ENCODE measurements at places on chromosomes 2 and 18. TPM values are rescaled to one million over a fixed set of nuclear protein-coding genes. Genes with fewer than 3 reads are reported as not detected.
A peak's percentile ranks its signal among the peaks of the same experiment; 100 is the strongest.

The SMIM21 gene
- total RNA-seq, result not detected

The TUBA3E gene
- total RNA-seq, result not detected

The LBX2 gene
- 1.9 TPM for total RNA-seq

DNA sequence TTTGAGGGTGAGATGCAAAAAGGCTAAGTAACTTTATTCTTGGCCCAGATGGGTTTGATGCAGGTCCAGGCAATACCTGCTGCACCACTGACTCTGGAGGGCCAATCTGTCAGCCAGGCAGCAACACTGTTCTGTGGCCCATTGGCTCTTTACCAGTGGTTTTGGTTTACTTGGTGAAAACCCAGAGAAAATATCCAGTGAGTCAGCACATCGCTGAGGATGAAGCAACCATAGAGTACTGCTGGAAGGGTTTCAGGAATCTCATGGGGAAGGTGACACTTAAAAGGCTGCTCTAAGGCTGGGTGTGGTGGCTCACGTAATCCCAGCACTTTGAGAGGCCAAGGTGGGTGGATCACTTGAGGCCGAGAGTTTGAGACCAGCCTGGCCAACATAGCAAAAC is 192.5 kb upstream of the FAM98A start:
- DNase-seq, result no peak

DNA sequence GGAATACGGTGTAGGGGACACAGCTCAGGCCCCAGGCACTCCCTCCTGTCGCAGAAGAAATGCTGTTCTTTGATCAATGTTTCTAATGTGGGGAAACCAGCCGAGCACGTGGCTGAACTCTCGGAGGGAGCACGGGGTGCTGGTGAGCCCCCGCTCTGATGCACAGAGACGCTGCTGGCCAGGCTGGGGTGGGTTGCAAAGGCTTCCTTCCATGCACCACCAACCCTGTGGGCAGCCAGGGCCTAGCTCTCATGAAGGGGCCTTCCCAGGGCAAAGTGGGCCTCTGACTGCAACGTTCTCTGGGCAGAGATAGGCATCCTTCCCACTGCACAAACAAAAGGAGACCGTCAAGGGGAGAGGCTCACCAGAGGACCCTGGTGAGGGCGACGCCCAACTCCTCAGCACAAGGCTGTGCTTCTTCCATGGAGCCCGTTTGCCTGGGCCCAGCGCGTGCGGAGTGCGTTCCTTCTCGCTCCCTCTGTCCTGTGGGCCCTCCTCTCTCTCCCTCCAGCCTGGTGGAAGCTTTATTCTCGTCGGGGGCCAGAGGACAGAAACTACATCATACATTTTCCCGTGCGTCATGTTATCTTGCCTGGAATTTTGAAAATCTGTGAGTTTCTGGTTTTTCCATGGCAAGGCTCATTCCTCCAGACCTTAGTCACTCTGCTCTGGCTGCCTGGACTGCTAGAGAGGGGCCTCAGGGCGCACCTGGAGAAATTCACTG is 61.1 kb upstream of the SP3 start:
- no peak for DNase-seq

- no peak for DNase-seq
Measured at GRCh38 chr18:55912071-55912470, 324.1 kb upstream of the TCF4 start.

The SNORC gene
- total RNA-seq, result 2.5 TPM

The CASP8 gene
- total RNA-seq, result 14.2 TPM

DNA sequence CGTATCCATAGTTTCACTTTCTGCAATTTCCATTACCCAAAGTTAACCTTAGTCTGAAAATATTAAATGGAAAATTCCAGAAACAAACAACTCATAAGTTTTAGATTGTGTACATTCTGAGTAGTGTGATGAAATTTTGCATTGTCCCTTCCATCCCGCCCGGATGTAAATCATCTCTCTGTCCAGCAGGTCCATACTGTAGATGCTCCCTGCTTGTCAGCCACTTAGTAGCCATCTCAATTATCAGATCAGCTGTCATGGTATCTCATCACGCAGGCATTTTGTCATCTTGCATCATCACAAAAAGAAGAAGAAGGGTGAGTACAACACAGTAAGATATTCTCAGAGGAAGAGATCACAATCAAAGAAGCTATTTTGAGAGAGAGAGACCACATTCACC is 185.0 kb upstream of the STK17B start:
- no peak for DNase-seq

DNA sequence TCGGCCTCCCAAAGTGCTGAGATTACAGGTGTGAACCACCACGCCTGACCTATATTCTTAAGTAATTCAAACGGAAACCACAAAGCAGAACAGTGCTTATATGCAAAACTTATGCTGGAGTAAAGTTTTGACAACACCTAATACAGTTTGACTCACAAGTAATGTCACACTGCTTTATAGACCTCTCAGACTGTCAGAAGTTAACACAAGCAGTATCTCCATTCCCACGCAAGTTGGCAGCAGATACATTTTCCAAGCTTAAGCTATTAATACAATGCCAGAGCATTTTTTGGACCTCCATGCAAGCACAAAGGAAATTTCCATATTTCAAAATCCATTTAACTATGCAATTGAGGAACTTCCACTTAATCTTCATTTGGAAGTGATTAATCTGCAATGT is 21.0 kb upstream of the SANBR start:
- no peak for DNase-seq

DNA sequence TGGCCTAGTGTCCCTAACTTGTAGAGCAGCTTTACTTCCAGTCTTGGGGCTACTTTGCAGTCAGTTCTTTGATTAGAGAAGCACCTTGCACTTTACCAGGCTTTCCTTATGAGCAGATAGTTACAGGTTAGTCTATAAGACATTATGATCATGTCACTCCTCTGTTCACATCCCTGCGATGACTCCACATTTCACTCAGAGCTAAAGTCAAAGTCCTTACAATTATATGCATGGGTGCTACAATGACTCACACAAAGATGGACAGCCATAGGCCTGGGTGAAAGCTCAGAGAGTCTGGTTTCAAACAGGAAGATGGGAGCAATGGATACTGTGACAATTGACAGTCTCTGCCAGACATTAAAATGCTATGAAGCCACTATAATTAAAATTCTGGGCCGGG is 27.1 kb upstream of the SSB start:
- no peak for DNase-seq

GRCh38 chr2:219207884-219208740 is 1.5 kb downstream of the ZFAND2B start:
- DNase-seq, result no peak

GRCh38 chr2:128608921-128609880 is 290.5 kb upstream of the HS6ST1 start:
- DNase-seq, result no peak

DNA sequence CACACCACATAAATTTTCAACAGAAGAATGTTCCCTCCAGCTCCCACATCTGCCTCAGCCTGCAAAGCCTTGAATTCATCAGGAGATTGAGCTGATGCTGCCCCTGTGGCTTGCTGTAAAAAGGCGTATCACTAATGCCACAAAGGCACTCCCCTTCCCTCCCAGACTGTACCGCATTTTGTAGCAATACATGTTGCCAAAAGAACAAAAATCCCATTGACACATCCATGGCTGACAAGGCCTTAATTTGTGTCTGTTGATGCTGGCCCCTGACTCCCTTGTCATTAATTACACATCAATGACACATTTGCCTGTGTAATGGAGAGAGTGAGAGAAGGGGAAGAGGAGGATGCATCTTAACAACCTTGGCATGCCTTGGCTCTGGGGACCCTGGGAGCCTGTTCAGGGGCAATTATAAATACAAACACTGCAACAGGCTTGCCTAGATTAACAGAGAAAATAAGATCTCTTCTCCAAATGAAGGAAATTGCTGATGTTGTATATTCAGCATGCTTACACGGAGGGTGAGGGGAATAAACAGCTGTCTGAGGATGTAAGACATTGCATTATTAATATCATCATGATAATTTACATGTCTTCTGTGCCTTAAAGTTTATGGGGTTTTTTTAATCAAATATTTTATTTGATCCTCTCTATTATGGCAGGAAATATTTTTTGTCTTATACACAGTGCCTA is 264.0 kb downstream of the SUCLG1 start:
- no peak for DNase-seq

DNA sequence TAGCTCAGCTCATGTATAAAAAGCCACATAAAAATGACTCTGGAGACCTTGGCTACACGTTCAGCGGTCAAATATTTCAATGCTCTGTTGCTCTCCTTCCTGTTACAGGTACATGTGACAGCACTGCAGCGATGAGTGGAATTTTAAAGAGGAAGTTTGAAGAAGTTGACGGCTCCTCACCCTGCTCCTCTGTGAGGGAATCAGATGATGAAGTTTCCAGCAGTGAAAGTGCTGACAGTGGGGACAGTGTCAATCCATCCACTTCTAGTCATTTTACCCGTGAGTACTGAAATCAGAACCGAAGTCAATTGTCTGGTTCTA is 125.4 kb downstream of the CSRNP3 start:
- peak; percentile 25 for DNase-seq

- no peak for DNase-seq
Measured at GRCh38 chr2:68970566-68971265, 3.7 kb upstream of the GKN1 start.

DNA sequence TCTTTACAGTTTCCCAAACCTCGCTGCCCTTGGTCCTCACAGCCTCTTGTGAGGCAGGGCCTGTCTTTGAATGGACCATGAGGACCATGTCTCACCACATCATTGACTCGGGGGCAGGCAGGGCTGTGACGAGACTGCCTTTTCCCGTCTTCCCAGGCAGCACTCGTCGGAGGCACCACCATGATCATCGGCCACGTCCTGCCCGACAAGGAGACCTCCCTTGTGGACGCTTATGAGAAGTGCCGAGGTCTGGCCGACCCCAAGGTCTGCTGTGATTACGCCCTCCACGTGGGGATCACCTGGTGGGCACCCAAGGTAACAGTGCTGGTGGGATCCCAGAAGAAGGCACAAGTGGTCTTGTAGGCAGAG is 45.7 kb upstream of the MAPRE3 start:
- DNase-seq, result no peak

The LYG2 gene
- total RNA-seq, result not detected

DNA sequence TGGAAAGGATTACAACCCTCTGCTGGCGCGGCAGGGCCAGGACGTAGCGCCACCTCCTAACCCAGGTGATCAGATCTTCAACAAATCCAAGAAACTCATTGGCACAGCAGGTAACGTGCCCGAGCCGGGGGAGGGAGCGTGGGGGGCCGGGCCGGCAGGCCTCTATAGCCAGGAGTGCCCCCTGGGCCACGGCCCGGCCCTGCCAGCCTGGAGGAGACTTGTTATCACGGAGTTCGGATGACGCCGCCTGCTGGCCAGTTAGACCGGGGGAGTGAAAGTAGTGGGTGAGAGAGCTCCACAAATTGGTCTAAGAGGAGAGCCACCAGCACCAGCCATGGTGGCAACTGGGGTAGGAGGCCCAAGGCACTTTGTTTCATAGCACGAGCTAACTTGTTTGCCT is 8.6 kb upstream of the TMEM214 start:
- no peak for DNase-seq

The ACVR1C gene
- 0.13 TPM for total RNA-seq

The COLEC12 gene
- total RNA-seq, result 1.8 TPM

DNA sequence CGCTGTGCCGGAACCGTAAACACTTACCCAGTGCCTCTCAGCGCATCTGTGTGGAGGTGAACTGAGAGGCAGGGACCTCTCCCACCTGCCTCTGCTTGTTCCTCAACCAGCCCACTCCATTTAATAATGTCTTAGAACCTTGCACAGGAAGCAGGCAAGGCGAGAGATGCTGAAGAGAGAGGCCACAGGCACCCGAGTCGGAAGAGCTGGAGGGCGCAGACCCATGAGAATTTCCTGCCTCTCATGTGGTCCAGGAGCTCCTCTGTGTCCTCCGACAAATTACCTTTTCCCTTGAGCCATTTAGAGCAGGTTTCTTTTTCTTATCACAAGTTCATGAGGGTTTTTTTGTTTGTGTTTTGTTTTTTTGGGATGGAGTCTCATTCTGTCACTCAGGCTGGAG is 4.9 kb upstream of the RFX8 start:
- no peak for DNase-seq

DNA sequence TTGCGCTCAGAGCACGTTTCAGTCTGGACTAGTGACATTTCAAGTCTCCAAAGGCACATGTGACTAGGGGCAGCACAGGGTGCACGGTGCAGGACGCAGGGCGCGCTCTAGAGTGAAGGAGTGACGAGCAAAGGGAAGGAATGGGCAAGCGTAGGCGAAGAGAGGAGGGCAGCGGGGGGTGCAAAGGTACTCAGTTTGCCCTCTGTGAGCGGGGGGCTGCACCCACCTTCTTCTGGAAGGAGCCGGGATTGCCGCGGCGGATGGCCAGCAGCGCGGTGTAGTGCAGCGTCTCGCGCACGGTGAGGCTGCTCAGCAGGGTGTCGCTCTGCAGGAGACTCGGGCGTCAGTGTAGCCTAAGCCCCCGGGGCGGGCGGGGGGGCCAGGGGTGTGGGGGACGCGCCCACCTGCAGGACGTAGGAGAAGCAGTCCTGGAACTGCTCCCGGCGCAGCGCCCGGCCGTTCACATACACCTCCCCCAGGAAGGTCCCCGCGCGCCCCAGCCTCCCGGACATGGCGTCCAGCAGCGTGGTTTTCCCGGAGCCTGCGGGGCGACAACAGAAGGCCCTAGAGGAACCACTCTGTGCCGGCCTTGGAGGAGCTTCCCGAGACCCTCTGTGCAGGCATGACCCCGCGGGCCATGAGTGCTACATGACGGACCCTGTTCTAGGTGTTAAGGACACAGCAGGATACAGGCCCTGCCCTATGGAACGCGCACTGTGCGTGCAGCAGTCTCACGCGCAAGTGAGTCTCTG is 6.9 kb downstream of the ABCG5 start:
- DNase-seq, result no peak

- DNase-seq, result no peak
Measured at GRCh38 chr2:29106256-29106655, 9.0 kb upstream of the CLIP4 start.

DNA sequence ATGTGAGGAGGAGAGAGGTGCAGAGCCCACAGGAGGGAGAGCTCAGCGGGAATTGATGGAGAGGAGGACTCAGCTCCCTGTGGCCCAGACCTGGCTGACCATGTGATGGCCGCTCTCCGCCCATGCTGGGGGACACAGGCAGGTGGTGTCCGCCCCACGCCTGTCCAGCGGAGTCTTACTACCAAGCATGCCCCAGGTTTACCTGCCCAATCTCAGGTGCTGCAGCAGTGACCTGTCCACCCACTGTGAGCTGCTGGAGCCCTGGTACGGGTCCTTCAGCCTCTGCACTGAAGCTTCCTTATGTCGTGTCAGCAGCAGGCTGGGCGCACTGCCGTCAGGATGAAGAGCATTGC is 170.8 kb downstream of the RTP5 start:
- no peak for DNase-seq

- DNase-seq, result no peak
Measured at GRCh38 chr2:67872481-67872880, 190.3 kb downstream of the C1D start.

The ACOXL gene
- total RNA-seq, result 0.58 TPM

The DYNAP gene
- total RNA-seq, result not detected
